ENCODE measurements at places on chromosomes 2 and 18.

- DNase-seq = no peak
Measured at GRCh38 chr2:46373238-46373637, 76.0 kb downstream of the EPAS1 start.

DNA sequence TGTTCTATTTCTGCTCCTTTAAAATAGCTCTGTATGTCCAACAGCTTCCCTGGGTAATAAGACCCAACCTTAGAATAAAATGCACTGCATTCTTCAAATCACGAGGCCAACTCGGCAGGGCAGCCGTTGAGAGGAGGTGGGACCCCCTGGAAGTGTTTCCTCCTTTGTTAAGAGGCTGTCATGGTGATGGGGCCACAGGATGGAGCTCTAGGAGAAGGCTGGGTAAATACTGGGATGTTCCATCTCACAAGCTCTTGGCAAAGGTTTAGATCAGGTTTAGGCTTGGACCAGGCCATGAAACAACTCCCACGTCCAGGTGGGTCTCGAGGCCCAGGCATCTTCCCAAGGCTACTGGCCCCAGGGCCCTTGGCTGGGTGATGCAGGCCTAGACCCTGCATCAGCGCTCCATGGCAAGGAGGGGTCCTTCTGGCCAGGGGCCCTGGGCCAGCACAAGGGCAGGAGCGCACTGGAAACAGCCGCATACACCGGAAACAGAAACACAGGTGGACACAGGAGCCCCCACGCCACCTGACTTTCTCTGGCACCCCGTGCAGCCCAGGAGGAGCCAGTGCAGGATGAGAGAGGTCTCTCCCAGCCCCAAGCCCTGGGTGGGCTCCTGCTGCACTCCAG is 38.8 kb upstream of the OTOS start:
- DNase-seq = no peak

- DNase-seq = no peak
Measured at GRCh38 chr2:75462721-75463120, 98.0 kb downstream of the EVA1A start.

DNA sequence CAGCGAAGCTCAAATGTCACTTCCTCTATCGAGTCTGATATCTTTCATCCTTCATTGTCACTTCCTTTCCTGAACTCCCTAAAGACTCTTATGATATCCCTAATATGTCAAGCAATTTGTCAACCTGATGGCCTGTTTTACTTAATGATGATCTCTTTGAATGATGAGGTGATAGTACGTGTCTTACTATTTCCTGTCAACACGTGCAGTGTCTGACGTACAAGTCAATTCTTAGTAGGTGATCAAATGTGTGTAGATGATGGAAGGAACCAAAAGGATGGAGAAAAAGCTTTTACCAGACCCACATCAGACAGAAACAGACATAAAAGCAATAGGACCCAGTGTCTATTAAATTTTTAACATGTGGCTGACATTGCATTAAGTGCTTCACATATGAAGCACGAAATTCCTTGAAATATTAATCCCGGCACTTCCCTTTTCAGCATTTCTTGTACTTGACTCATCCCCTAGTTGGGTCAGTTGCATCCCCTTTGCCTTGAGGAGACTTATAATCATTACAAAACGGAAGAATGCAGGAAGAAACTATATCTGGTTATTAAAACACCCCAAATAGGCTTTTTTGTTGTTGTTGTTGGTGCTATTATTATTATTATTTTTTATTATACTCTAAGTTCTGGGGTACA is 108.6 kb upstream of the NYAP2 start:
- no peak for DNase-seq

GRCh38 chr2:79375817-79376216 is 137.0 kb upstream of the CTNNA2 start:
- DNase-seq = no peak

- no peak for DNase-seq
Measured at GRCh38 chr2:212926940-212927339, 224.5 kb downstream of the IKZF2 start.

GRCh38 chr2:196295005-196295404 is 123.6 kb upstream of the STK17B start:
- no peak for DNase-seq

- DNase-seq = no peak
Measured at GRCh38 chr2:231666171-231667095, 41.9 kb upstream of the PTMA start.

DNA sequence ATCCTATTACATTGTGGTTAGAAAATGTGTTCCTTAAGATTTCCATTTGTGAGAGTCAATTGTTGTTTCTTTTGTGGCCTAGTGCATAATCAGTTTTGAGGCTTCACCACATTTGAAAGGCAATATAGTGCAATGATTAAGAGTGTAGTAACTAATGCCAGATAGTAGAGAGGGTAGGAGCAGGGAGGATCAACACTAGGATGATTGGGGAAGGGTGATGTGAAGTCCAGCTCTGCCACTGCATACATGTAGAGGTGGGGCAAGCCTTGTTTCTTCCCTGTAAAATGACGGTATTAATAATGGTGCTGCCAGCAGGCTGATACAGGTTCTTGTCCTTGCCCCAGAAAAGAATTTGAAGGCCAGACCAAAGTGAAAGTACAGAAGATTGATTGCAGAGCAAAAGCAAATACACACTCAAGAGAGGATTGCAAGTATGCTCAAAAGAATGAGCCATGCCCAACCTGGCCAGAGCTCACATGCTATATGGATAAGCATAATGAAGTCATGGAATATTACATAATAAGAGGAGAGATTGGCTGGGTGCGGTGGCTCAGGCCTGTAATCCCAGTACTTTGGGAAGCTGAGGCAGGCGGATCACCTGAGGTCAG is 8.0 kb downstream of the SP100 start:
- no peak for DNase-seq

DNA sequence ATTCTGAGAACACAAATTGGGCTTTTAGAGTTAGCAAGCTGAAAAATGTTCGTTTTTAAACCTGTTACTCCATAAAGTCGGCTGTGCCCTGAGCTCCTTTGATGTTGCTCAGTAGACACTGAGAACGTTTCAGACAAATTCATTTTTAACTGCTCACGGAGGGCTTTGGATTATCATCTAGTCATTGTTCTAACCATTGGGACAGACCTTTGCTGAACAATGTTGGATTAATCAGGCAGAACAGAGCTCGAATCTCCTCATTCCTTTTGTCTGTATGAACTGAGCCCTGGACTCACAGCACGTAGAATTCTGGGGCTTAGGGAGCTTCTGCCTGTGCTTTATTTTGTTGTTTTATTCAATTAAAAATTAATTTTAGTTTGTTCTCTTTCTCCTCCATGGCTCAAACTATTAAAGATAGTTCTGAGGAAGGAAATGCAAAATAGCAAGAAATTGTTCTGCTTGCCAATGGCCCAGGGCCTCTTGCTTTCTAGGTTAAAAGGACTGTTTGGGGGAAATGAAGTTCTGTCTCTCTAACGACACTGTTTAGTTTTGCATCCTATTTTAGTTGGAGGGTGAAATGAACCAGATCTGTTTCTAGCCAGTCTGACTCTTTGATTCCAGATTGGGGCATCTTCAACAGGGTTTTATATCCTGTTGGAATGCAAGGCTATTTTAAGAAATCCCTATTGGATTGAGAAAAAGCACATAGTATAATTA is 114.7 kb upstream of the CXCR4 start:
- no peak for DNase-seq

DNA sequence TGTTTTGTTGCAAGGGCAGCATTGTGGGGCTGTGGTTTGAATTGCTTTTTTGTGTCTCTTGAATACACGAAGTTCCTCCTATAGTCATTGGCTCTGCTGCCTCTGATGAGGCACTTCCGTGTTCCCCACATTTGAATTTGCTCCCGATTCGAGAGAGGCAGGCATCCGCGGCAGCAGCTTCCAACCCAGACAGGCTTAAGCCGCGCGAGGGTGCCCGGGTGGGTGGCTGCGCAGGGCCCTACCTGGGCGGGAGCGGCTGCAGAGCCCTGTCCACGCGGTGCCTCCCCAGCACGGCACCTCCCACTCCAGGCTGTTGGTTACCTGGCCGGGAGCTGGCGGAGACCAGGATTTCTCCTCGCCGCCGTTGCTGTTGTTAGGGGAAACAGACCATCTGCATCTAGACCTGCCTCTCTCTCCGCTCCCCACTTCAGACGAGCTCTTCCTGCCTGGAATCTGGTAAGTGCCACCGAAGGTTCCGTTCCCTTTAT is 151.3 kb downstream of the NEDD4L start:
- DNase-seq = no peak

DNA sequence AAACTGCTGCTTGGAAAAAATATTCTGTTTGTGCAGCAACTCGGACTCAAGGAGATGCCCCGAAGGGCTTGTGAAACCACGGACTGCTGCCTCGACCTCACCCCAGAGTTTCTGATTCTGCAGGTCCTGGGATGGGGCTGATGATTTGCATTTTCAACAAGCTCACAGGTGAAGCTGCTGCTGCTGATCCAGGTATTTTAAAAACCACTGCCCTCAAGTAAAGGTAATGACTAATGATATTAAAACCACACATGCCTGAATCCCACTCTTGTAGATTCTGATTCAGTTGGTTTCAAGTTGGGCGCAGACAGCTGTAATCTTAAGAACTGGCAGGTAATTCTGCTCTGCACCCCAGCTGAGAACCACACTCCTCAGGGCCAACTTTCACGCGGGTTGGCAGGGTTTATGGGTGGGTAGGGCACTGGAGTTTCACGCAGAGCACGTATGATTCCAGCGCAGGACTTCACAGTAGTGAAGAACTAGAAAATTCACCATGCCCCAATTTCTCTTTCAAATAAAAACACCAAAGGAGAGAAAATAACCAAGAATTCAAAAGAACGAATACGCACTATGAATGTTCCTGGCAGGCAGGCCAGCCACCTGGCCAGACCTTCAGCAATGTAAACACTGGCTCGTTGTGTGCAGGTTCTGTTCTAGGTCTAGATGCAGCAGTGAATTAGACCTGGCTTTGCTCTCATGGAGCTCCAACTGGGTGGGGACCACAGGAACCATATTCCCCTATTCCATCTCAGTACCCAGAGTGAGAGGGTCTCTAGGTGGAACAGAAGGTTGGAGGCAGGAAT is 74.6 kb upstream of the ZFP36L2 start:
- DNase-seq = no peak

- DNase-seq = no peak
Measured at GRCh38 chr2:17319090-17319489, 199.2 kb downstream of the RAD51AP2 start.

GRCh38 chr2:237866101-237866621 is 6.7 kb downstream of the RAMP1 start:
- DNase-seq = no peak

DNA sequence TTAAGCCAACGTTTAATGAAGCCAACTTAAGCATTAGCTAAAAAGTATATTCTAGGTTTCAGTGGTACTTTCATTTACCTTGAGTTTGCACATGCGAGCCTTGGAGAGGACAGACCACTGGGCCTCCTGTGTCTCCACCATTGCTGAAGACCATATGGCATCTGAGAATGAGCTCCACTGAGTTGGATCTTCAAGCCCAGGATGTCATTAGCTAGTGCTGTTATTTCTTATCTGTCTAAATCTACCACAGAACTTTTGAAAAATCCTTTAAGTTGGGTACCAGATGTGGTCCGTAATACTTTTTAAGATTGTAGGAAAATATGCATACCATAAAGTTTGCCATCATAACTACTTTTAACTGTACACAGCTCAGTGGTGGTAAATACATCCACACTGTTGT is 161.8 kb downstream of the NCK2 start:
- no peak for DNase-seq

- DNase-seq = no peak
Measured at GRCh38 chr2:71839826-71840225, 307.8 kb downstream of the CYP26B1 start.

- DNase-seq = no peak
Measured at GRCh38 chr2:144876013-144876412, 356.1 kb upstream of the ZEB2 start.

DNA sequence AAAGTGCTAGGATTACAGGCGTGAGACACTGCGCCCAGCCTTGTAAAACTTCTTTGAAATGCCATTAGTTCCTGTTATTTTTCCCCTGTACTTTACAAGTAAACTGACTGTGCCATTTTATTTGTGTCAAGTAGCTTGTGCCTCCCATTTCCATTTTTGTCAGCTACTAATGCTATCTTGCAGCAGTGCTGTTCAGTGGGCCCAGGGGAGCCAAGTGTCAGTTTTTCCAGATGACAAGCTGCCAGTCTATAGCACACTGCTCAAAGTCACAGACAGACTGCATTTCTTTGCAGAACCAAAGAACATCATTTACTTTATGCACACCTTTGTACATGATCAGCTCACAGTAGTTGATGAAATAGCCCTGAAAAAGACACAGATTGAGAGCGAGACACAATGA is 901.3 kb upstream of the CDH2 start:
- no peak for DNase-seq

DNA sequence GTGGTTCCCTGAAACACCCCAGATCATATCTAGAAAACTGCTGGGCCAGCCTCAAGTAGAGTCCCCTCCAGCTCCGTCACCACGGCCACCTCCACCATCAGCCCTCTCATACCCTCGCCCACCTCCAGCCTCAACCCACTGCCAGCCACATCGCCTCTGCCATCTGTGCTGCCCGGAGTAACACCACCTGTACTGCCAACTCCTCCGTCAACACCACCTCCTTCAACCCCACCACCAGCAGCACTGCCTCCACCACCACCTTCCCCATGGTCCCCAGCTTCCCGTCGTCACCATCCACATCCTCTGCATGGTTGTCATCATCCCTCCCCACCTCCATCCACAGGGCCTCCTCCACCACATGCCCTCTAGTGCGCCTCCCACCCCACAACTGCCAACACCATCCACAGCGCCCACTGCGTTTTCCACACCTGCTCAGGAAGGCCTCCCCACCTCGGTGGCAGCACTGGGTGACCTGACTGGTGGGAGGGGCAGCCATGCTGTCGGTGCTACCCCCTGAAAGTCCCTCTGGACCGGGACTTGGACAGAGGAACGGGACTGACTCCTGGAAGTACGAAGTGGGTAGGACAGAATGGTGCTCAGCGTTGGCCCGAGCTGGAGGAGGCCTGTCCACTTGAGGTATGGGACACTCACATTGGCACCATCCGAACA is 1.6 kb downstream of the SNED1 start:
- no peak for DNase-seq

DNA sequence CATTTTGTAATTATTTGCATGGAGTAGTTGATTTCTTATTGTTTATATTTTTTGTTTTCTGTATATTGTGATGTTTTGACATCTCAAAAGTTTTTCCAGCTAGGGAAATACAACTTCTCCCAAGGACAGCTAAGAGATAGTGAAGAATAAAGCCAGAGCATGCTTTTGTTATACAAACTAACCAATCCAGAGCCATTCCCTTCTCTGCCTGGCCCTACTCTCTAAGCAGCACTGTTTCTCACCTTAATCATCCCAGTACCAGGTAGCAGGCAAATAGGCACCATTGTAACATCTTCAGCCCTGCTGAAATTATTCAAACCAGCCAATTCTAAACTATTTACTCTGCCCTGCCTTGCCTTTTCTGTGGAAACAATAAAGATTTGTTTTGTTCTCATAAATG is 1063.4 kb upstream of the CHAC2 start:
- DNase-seq = no peak

GRCh38 chr2:7201851-7202250 is 284.6 kb downstream of the RNF144A start:
- no peak for DNase-seq

DNA sequence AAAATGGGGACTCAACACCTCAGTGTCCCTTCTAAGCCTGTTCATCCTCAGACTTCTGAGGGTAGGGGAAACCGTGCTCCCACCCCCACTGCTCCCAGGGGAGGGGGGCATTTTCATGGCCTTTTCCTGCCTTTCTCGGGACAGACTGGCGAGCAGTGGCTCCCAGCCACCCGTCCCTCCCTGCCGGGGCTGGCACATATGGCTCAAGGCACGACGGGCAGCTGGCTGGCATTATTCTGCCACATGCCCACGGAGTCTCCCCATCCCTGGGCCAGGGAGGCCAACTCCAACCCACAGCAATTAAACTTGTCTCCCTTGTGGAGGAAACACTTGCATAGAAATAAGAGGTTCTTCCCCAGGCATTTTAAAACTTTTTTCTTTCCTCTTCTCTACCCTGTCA is 148.5 kb upstream of the CBLN2 start:
- DNase-seq = no peak
